ENCODE measurements at places on chromosomes 12 and 14.

- DNase-seq = no peak
Observed at GRCh38 chr14:41235466-41235865, 371.2 kb upstream of the LRFN5 start.

- DNase-seq = no peak
Observed at GRCh38 chr14:30960216-30960615, 65.2 kb upstream of the AP4S1 start.

DNA sequence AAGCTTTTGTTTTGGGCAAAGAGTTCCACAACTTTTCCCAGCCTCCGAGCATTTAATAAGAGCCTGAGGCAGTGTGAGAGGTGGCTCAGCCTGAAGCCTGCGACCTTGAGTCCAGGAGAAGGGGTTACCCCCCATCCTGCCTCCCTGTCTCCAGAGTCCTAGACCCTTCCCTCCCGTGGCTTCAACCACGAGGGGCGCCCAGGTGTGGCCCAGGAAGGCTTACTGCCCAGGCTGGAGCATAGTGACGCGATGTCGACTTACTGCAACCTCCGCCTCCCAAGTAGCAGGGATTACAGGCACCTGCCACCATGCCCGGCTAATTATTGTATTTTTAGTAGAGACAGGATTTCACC, 641 bp downstream of the LRRC43 start:
- DNase-seq = no peak

- no peak for DNase-seq
Observed at GRCh38 chr12:6899427-6899826, 5.2 kb upstream of the LRRC23 start.

- no peak for DNase-seq
Observed at GRCh38 chr14:45181806-45182205, 46.1 kb downstream of the FANCM start.

DNA sequence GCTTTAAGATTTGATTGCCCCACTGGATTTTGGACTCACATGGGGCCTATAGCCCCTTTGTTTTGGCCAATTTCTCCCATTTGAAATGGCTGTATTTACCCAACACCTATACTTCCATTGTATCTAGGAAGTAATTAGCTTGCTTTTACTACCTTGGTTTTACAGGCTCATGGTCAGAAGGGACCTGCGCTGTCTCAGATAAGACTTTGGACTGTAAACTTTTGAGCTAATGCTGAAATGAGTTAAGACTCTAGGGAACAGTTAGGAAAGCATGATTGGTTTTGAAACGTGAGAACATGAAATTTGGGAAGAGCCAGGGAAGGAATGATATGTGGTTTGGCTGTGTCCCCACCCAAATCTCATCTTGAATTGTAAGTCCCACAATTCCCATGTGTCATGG, 419.0 kb upstream of the TMPO start:
- DNase-seq = no peak

GRCh38 chr12:39571351-39571750, 48.3 kb downstream of the ABCD2 start:
- DNase-seq = no peak

DNA sequence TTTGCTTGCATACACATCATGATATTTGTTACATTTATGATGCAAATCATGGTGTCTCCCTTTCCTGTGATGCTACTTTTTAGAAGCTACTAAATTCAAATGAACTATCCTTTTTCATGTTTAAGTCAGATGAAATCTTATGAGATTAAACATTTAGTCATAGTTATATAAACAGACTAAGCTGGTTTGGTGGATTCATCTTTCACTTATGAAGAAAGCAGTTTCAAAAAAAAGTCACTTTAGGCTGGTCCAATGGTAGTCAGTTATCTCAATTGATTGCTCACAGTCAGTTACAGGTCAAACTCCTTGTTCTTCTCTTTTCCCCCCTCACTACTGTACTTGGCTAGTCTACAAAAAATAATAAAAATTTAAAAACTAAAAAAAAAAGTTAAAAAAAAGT, 19.7 kb downstream of the SYCP3 start:
- DNase-seq = no peak

DNA sequence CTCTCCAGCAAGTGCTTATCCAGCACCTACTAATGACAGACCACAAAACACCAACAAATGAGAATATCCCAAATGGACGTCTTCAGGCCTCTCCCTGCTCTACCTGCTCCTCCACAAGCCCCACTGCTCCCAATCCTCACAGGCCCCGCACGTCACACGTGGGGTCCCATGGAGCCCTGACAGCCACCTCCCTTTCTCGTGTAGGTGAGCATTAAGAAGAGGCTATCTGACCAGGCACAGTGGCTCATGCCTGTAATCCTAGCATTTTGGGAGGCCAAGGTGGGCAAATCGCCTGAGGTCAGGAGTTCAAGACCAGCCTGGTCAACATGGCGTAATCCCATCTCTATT, 5.4 kb downstream of the RIMBP2 start:
- DNase-seq = no peak

- DNase-seq = no peak
Observed at GRCh38 chr12:129871991-129872972, 31.5 kb downstream of the TMEM132D start.

- no peak for DNase-seq
Observed at GRCh38 chr12:40446385-40446784, 221.6 kb downstream of the LRRK2 start.

- DNase-seq = no peak
Observed at GRCh38 chr12:9367828-9368227, 159.6 kb upstream of the PZP start.

- no peak for DNase-seq
Observed at GRCh38 chr14:100065111-100065871, at the start of gene EVL. TSS of gene EVL (plus strand) at chr14:100065422. CDS start at chr14:100065501, 79 bp downstream.

DNA sequence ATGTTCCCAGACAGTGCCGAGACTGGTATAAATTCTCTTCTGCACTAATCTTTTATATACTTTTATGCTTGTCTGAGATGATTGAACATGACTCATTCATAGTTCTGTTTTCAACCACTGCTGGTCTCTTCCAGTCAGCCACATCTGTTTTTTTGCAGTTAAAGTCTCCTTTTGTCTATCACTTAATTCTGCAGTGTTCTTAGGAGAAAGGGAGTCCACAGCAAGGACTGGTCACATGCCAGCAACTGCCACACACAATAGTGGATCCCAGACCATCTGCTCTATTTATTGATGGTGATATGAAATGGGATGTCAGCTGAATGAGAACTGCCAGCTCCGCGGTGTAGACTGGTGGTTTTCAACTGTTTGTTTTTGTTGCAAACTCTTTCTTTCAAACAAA, 379.8 kb downstream of the MED13L start:
- no peak for DNase-seq

DNA sequence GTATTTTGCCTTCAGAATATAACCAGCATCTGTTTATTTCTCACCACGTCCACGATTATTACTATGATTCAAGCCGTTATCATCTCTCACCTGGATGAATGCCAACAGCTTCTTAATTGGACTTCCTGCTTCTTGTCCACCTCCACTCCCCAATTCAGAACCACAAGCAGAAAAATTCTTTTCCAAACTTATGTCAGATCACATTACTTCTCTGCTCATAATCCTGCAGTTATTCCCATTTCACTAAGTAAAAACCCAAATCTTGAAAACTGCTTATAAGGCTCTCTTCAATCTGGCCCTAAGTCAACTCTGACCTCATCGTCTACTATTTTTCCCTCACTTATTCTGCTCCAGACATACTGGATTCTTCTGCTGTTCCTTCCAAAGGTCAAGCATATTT, 2.0 kb downstream of the CRY1 start:
- DNase-seq = no peak

DNA sequence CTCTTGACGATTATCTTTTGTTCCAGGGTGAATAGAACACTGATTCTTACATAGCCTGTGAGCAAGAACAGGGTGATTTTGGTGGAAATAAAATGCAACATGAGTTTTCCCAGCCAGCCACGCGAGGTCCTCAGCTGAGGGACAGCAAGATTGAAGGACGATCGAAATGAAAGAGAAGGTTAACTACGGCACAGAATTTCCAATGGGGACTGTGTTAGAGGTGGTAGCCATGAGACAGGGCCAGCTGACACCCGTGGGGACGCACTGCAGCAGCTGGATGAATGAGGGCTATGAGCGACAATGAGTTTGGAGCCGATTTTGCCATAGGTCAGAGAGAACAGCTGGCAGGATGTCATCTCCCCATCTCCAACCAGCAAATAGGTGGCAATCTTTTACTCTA, 243.4 kb upstream of the PELI2 start:
- DNase-seq = no peak

- no peak for DNase-seq
Observed at GRCh38 chr14:75418850-75419768, 8.7 kb upstream of the JDP2 start.

DNA sequence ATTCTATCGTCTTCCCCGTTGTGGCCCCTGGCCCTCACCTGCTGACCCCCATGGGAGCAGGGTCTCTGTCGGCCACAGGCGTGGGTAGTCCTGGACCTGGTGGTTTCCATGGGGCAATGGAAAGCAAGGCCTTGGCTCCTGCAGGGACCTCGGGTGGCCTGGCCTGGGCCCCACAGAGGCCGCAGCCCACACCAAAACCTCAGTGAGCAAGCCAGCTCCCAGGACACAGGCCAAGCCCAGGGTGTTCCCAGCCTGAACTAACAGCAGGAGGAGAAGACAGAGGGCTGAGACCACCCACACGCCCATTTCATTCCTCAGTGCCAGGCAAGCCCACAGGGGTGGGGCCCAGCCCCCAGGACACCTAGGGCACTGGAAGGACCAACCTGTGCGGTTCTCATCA, 16.9 kb downstream of the ABCB9 start:
- DNase-seq = no peak

GRCh38 chr14:54085232-54085761, 128.7 kb upstream of the BMP4 start:
- DNase-seq = no peak

GRCh38 chr12:103924761-103925641, 5.2 kb upstream of the HSP90B1 start:
- DNase-seq = no peak

All from NCI-H187 treated with DMSO at 0.1 percent for 48 hours (cell line).